ENCODE measurements at places on chromosomes 7 and 10. TPM values are rescaled to one million over a fixed set of nuclear protein-coding genes. Genes with fewer than 3 reads are reported as not detected.

TMEM273 gene
- total RNA-seq: not detected

NRAP gene
- not detected for total RNA-seq

HHEX gene
- 39.3 TPM for total RNA-seq

ZSWIM8 gene
- total RNA-seq: 122 TPM
